ENCODE measurements at places on chromosomes 13 and 19. TPM values are rescaled to one million over a fixed set of nuclear protein-coding genes. Genes with fewer than 3 reads are reported as not detected.

The VSTM2B gene
- total RNA-seq = 0.27 TPM

- DNase-seq = no peak
Measured at GRCh38 chr13:72383646-72384045, 343.8 kb downstream of the MZT1 start.

- DNase-seq = no peak
Measured at GRCh38 chr19:39935364-39935661, 879 bp upstream of the FCGBP start.

DNA sequence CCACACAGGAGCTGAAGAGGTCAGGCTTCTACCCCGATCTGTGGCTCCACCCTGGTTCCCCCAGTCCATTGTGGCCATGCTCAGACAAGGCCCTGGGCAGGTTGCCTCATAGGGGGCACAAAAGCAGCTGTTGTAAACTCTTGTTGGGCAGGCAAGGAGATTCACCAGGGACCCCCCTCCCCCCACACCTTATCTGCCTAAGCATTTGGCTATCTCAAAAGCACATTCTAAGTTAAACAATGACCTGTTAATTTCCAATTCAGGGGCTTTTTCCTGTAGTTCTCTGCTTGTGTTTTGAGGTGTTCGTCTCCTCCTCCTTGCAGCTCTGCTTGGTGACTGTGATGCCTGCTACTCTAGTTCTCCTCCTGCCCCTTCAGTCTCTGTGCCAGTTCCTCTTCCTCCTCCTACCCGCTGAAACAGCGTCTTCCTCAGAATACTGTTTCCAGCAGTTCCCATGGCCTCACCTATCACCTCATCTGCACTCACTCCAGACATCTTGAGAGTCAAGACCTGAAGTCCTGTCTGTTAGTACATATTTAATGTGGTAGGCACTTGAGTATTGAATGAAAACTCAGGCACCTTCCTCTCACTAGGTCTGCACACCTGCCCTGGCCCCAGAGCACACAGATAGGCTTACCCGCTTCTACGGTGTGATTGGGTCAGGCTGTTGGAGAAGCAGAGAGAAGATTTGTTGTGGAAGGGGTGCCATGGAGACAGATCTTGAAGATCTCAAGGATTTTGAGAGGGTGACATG is 31.7 kb downstream of the SPATA13 start:
- DNase-seq = no peak
